Stimulated activated CD4-positive, alpha-beta T cell treated with anti-CD3 and anti-CD28 coated beads, Interleukin-4, amount 100 ng/mL, for 1 hour (primary cell): ENCODE measurements at places on chromosomes 5 and 9.

GRCh38 chr5:117713585-117714198 is 1139.1 kb upstream of the SEMA6A start:
- DNase-seq: no peak

- no peak for DNase-seq
Observed at GRCh38 chr5:95649842-95650620, 3.5 kb downstream of the RFESD start.

DNA sequence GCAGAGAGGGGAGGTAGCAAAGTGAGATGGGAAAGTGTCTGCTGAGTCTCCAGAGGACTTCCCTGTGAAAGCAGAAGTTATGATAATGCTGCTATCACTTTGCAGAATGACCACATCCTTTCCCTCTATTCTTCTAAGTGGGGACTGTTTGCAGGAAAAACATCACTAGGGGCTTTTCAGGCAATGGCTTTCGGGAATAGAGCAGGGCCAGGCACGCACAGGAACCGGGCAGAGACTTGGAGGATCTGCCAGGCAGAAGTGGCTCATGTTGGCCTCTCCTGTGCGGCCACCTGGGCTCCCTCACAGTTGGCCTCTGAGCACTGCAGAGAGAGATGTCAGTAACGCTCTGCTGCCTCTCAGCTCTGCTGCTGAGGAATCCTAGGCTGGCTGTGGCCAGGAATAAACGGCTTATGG is 214.7 kb downstream of the MAST4 start:
- DNase-seq: no peak

DNA sequence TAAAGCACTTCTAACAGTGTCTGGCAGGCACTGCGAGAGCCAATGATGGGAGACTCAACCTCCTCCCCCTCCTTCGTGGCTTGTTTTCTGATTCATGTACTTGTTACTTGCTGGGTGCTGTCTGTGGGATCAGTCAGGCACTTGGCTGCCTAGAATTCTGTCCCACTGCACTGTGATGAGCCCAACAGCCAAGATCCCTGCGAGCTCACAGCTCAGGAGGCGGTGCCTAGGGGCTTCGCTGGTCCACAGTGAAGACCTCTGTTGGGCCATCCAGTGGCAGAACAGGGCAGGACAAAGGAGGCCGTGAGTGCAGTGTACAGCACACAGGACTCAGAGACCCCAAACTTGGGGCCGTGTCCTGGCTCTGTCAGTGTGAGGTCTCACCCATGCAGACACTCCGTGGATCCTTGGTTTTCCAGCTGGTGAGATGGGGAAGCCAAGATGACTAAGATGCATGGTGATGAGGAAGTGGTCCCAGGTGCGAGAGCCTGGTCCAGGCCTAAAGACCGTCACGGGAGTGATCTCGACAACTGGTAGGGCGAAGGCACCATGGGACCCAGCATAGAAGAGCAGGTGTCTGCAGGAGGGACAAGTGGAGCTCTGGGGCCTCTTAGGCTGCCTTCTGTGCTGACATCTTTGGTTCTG is 19.5 kb downstream of the MYMK start:
- no peak for DNase-seq

DNA sequence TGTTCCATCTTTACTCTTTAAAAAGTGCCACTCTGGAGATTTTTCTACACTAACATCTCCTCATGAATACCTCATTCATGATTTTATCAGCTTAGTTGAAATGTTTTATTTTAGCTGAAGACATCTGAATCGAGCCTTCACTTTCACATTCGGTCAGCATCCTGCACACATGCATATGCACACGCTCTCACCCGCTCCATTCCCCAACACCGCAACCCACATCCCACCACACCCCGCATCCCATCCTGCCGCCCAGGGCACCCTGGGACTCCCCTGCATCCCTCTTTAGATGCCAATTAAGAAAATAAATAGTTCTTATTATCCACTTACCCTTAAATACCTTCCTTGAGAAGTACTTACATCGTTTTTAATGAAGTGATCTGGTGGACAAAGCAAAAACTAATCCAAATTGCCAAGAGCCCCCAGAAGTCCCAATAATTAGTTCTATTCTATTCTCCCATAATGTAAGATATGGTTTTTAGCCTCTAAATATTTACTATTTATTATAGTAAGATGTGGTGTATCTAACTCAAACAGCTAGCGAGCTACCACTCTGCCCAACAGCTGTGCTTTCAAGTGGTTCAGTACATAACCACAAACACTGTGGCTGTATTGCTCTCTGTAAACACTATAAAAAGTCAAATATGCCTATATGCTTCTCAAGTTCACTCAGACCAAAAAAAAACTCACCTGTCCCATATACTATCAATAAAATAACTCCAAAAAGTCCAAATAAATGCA is 38.2 kb downstream of the GZMK start:
- DNase-seq: peak; percentile 29

- DNase-seq: no peak
Observed at GRCh38 chr9:87359958-87360601, 137.6 kb upstream of the DAPK1 start.

- no peak for DNase-seq
Observed at GRCh38 chr5:67005737-67006499, 190.7 kb downstream of the CD180 start.

GRCh38 chr9:69331444-69331843 is 6.4 kb downstream of the ENTREP1 start:
- DNase-seq: no peak

- no peak for DNase-seq
Observed at GRCh38 chr9:117116084-117116483, 298.8 kb downstream of the ASTN2 start.

DNA sequence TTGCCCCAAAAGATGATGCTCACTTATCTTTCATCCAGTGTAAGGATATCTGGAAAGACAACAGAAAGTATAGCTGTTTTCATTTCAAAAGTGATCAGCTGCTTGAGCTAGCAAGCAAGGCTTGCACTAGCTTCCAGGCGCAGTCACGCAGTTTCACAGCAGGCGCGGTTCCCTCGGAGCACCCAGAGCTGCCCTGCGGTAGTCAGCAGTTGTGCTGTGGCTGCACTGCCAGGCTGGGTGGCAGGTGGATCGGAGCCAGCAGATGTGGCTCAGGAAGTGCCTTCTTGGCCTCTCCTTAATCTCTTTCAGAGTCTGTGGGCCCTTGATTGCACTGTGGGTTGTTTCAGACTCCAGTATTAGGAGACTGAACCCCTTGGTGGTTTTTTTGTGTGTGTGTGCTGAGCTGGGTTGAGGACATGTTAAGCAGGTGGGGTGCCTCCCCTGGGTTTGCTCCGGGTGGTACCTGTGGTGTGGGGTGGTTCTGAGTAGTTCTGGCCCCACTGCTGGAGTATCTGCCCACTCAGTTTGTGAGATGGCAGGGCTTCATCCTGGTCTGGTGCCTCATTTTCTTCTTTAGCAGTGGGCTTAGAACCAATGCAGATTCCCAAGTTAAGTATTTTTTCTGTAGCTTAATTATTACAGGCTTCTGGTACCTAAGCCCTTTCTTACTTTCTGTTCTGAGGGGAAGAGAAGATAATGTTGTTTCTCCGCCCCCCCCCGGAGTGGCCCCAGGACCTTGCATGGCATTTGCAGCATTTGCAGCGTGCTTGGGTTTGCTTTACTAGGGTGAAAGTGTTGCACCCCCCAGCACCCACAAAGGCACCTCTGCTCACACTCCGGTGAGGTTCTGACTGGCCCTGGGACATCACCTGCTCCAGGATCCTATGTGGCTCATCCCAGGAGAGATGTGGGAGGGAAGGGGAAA is 16.4 kb downstream of the TENT4A start:
- DNase-seq: peak; percentile 32

DNA sequence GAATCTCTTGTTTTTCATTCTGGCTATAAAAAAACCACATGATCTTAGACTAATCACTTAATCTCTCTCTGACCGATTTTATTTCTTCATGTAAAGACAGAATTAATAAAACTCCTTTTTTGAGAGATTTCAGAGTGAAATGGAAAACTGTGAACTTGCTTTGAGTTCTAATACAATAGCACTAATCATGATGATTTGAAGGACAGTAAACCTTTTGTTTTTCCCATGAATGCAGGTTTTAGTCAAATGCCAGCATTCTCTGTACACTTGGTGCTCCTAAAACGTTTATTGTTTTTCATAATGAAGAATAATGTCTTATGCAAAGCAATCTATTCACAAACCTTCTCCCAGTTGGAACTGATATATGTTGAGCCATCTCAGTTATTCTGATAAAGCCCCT is 86.8 kb downstream of the SLC24A2 start:
- DNase-seq: no peak

DNA sequence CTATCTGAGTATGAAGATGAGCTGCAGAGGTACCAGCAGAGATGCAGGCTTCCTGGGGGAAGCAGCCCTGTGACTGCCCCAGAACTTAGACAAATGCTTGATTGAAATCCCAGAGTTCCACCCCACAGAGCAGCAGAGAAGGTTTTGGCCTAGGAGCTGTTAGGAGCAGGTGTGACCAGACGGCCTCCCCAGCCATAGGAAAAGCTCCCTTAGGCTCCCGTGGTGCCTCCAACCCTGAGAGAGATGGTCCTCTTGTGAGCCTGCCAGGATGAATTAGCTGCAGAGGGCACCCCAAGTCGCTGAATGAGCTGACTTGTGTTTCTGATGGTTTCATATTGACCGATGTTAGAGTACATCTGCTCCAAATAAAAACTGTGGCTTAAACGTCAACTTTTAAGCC is 22.1 kb downstream of the NTRK2 start:
- DNase-seq: no peak

GRCh38 chr9:109098960-109099308 is 20.8 kb downstream of the TMEM245 start:
- DNase-seq: no peak

DNA sequence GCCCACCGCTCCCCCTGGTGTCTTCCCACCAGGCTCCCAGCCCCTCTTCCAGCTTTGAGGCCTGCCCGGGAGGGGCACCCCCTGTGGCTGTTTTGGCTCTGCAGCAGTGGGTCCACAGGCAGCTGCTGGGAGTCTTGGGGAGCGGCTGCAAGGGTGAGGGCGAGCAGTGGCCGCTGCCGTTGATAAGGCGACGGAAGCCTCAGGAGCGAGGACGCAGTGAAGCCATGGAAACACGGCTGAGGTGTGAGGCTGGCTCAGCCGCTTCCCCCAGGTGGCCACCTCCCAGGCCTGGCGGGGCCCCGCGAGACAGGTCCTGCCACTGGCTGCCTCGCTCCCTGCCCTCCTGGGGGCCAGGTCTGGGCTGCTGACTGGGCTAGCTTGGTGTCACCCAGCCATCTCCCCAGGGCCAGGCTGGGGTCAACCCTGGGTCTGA is 41.5 kb downstream of the CXXC5 start:
- no peak for DNase-seq

DNA sequence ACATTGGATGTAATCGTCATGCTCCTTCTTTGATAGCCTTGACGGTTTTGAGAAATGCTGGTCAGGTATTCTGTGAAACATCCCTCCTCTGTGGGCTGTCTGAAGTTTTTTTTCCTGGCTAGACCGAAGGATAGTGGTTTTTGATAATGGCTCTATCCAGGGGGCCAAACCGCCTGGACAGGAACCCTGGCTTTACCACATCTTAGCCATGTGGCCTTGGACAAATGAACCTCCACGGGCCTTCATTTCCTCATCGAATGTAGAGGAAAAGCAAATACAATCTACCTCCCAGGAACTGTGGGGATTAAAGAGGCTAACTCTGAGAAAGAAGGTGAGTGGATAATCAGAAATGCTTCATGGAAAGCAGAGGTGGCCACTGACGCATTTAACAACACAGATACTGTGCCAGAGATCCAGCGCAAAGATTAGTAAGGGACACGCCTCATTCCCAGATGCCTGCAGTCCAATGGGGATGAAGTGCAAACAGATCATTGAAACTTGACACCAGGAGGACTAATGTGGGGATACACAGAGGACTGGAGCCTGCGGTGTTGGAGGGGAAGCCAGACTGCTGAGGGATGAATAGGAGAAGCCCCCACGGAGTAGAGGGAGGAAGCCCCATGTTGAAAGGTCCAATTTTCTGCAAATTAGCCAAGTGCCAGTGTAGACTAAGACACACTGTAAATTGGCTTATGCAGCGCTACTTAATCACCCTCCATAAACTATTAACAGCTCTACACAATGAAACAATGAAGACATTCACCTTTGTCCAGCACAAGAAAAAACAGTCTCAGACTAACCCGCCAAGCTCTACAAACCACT is 41.6 kb downstream of the MYO10 start:
- no peak for DNase-seq

DNA sequence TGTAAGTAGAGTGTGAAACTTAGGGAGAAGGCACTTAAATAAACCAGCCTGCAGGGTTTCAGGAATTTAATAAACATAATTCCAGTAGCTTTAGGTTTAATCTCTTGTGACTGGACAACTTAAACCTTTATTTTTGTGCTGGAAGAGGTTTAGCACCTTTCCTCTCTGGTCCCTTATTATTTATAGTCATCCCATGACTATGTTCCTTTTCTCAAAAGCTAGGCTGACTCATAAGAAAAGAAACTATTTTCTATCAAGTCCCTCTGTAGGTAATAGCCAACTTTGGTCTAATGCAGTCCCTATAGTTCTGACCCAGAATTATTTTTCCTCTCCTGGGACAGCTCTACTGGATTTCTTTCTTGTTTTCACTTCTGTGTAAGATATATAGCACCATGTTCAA is 588.9 kb downstream of the NR2F1-AS1 start:
- no peak for DNase-seq

DNA sequence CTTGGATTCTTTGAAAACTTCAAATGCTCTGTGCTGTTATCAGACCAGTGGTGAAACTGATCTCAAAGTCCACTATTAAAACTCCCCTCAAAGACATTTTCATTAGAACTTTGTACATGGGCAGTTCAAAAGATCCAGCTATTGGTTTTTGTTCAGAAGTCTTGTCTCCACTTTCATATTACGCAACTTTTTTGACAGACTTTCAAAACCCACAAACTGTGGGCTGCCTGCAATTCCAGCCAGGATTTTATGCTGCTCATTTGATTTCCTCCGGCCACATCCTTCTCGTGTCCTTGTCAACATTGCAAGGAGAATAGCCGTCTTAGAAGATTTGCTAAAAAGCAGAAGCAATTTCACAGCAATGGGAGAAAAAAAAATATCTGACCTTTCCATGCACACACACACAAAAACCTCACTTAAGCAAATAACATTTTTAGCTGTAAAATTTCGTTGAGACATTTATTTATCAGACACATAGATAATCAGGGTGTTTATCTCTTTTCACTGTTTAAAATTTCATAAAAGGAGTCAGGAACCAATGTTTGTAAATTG is 1990.5 kb downstream of the MAT2B start:
- DNase-seq: no peak

- no peak for DNase-seq
Observed at GRCh38 chr9:92770360-92770995, 5.8 kb upstream of the BICD2 start.

DNA sequence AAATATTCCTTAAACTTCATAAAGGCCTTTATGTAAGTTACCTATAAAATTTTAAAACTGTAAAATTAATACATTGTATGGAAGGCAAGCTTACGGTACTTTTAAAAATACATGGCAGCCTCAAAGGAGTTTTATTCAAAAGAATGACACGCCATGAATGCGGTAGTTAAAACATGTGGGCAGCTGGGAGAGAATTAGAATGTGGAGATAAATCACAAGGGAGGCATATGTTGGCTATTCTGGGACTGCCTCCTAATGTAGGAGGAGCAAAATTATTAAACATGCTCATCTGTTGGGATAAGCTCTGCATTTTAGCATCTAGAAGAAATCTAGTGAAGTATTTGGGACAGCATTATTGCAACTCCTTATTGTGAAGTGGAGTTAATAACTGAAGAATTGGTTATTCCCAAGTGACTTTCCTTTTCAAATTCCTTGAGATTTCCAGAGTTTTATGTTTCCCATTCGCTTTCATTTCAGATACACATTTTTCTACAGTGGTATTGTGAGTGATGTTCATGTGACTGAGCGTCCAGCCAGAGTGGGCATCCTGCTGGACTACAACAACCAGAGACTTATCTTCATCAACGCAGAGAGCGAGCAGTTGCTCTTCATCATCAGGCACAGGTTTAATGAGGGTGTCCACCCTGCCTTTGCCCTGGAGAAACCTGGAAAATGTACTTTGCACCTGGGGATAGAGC is 109.4 kb downstream of the CMYA5 start:
- DNase-seq: no peak
